Spleen (tissue), 13 donors: ENCODE measurements at places on chromosomes 3 and 15.

DNA sequence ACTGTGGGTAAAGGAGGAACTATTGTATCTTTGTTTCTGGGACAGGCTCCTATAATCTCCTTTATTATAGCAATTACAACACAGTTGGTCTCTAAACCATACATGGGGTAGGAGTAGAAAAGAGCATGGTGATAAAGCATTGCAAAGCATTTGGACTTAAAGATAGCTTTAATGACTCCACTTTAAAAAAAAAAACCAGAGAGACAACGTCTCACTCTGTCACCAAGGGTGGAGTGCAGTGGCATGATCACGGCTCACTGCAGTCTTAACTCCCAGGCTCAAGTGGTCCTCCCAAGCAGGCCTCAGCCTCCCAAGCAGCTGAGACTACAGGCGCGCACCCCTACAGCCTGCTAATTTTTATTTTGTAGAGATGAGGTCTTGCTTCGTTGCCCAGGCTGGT lies 68.2 kb downstream of the DENND4A start:
- DNase-seq: no peak

DNA sequence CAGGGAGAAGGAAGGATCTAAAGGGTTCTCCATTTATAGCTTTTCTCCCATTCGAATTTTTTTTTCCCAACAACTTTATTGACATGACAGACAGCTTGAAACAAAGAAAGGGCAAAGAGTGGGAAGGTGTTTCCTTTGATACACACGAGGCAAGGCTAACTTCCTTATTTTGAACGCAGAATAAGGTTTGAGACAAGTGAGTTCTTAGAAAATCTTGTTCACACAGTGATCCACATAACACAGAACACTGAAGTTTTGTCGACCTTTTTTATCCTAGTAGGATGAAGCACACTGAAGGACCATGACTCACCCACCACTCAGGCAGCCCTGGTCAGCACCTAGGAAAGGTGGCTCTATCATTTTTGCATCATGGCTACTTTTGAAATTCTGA lies 425.8 kb upstream of the MDFIC2 start:
- no peak for DNase-seq

DNA sequence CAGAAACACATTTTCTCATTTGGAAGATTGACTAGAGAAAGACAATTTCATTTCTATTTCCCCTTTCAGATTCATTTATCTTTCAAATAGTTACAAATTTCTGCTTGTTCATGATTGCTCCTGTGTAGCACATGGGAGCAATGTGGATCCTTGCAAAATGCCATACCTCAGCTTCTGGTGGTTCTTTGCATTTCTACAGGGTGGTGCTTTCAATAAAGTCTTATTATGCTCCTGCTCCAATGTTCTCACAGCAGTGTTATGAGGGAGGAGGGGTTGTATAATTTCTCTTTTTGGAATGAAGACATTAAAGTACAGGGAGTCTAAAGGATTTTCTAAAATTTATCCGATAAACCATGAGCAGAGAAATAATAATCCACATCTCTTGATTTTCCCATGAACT lies 280.1 kb upstream of the ATP10A start:
- no peak for DNase-seq

DNA sequence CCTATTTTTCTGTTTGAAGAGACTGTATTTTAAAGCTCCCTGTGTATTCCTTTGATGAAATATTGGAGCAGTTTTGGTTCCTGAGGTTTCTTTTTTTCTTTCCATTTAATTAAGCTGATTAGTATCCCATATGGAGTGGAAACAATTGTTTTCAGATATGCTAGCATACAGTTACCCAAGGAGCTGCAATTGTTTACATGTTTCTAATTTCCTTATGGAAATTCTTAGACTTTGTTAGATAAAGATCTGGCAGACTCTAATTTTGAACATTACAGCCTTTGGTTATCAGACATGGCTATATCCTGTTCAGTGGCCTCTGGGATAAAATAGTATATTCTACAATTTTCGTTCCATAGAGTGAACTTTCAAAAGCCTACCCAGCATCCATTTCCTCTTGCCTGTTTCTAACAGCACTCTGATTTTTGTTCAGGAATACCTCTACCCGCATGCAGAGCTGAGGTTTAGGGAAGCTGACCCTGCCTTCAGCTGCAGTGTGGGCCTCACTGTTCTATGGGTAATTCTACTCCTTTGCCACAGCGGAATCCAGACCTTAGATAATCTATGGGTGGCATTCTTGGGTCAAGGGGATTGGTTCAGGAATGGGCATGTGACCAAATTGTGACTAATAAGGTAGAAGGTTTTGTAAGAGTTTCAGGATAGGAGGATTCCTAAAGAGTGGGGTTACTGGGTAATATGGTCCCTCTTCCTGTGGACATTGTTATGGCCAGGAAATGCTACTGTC lies 161.1 kb upstream of the ANKRD28 start:
- DNase-seq: no peak

- DNase-seq: no peak
Observed at GRCh38 chr15:48625126-48625525, 20.4 kb downstream of the FBN1 start.

DNA sequence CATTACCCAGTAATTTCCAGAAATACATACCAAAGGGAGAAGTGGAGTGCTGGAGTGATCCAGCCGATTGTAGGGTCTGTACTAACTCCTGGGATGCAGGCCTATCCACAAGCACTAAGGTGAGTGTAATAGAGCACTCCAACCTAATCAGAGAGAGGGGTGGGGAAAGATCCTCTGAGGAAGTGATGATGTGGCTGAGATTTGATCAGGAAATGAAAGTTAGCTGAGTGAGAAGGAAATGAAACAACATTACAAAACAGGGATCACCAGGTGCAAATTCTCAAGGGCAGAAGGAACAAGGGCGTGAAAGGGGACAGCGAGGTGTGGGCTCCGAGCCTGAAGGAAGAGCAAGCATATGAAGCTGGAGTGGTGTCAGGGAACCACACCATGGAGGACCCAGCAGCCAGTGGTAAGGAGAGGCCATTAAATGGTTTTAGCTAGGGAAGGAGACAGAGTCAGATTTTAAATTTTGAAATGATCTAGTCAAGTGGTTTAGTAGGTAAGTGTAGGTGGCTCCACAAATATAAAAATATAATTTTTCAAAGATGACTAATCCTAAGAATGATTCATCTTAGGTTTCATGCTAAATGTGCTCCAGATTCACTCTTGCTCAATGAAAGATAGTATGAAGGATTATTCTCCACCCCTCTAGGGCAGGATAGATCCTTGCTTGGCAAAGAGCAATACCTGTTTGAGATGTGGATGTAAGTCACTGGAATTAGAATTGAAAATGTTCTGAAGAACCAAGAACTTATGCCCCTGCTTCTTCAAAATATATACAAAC lies 348.7 kb downstream of the TBL1XR1 start:
- DNase-seq: no peak

GRCh38 chr3:123373474-123373987 lies 75.4 kb downstream of the ADCY5 start:
- peak; percentile 64 for DNase-seq

DNA sequence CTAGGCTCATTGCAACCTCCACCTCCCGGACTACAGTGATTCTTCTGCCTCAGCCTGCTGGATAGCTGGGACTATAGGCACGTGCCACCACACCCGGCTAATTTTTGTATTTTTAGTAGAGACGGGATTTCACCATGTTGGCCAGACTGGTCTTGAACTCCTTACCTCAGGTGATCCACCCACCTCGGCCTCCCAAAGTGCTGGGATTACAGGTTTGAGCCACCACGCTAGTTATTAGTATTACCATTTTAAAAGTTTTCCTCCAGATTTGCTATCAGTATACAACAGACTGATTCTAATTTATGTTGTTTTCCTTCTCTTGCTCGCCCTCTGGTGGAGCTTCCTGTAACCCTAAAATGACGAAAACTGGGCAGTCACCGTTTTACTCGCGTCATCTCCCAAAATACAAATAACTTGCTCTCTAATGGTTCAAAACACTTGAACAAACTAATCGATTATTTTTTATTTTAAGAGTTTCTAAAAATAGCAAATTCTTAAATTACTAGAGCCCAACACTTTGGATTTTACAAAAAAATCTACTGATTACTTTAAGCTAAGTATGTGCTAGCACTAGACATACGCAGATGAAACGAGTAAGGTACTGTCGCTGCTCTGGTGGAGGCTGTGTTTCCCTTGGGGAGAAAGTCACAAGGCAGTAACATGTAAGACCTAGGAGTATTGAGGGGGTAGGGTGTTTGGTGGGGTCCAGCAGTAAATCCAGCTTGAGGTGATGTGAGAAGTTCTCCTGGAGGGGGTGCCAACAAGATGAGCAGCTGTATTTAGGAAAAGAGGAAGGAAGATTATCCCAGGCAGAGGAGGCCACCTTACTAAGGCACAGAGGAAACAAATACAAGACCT lies 203.3 kb downstream of the MBNL1 start:
- no peak for DNase-seq

DNA sequence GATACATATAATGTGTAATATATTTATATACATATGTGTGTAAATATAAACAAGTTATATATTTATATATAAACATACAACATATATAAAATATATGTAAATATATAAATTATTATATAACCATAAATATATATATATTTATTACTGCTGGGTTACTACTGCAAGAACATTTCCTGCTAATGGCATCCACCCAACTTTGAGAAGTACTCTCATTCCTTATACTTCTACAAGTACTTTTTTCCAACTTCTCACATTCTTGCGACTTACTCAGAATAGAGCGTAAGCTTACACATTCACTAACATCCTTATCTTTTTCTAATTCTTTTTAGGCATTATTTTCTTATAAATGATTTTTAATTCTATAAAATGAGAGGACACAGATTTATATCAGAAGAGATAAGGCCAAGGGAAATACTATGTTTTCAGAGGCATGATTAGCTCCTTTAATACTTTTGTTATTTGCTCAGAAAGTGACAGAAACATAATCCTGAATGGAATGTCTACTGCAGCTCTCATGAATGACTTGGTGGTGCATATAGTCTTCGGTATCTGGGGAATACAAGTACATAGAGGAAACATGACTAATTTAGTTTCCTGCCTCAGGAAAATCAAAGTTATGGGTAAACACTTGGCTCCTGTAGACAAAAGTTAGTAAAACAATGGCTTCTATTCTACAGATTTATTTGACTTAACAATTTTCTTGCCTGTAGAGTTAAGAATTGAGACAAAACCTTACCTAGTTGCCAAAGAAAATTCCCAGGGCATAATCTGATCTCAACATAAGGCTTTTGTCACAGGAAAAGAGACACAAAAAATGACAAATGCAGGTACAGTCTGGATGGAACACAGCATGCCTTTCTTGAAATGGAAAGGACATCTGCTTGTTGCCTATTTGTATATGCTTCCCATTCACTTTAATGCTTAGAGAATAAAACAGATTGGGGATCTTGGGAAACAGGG lies 453.9 kb downstream of the SQOR start:
- no peak for DNase-seq

DNA sequence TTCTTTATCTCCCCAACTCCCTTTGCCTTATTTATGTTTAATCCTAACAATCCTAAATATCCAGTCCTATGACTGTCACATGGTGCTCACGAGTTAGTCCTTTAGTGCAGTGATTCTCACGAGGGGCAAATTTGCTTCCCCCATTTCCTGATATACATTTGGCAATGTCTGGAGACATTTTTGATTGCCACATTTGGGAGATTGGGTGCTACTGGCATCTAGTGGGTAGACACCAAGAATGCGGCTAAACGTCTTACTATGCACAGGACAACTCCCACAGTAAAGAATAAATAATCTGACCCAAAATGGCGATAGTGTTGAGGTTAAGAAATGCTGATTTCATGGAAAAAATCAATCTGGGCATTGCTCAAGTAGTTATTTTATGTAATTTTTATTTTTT lies 466.5 kb downstream of the ROBO2 start:
- no peak for DNase-seq

DNA sequence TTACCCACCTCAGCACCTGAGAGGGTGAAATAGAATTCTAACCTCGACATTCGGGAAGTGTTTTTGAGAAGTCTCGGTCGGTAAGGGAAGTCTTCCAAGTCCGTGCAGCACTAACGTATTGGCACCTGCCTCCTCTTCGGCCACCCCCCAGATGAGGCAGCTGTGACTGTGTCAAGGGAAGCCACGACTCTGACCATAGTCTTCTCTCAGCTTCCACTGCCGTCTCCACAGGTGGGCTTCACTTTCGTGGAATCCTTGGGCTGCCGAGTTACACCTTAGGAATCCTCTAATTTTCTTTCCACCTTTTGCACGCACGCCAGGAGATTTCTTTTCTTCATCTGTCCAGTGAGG lies 775 bp downstream of the CCNDBP1 start:
- no peak for DNase-seq

DNA sequence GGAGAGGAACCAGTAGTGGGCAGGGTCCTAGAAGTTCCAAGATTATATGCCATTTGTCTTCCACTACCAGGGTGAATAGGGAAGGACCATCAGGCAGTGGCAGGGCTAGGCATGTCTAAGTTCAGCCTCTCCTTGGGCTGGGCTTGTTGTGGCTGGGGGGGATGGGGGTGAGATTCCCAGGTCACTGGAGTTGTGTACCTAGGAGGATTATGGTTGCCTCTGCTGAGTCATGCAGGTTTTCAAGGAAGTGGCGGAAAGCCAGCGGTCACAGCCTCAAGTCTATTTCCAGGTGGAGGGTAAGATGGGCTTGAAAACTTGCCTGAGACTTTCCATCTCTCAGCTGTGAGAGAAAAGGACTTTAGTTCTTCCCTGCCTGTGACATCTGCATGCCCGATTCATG lies 1407.1 kb downstream of the SI start:
- no peak for DNase-seq

DNA sequence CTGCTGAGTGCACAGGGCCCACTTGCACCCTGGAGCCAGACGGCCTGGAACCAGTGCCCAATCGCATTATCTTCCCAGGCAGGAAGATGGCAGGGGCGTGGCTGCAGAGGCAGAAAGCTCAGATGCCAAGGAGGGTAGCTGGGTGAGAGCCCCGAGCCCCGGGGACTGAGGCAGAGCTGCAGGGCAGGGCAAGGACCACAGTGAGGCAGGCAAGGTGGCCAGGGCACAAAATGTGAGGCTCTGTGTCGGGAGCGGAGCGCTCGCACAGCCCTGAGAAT lies 1.6 kb upstream of the CCDC33 start:
- no peak for DNase-seq

GRCh38 chr3:40078590-40078989 lies 230.9 kb upstream of the EIF1B start:
- no peak for DNase-seq

- no peak for DNase-seq
Observed at GRCh38 chr3:24182756-24183155, 237.7 kb downstream of the NR1D2 start.

- no peak for DNase-seq
Observed at GRCh38 chr15:65912235-65912634, 42.9 kb downstream of the RAB11A start.

- DNase-seq: no peak
Observed at GRCh38 chr15:39609166-39609916, 28.5 kb downstream of the THBS1 start.

GRCh38 chr3:177473184-177473583 lies 275.9 kb upstream of the TBL1XR1 start:
- DNase-seq: no peak
